ENCODE measurements at places on chromosomes 6 and 20.

DNA sequence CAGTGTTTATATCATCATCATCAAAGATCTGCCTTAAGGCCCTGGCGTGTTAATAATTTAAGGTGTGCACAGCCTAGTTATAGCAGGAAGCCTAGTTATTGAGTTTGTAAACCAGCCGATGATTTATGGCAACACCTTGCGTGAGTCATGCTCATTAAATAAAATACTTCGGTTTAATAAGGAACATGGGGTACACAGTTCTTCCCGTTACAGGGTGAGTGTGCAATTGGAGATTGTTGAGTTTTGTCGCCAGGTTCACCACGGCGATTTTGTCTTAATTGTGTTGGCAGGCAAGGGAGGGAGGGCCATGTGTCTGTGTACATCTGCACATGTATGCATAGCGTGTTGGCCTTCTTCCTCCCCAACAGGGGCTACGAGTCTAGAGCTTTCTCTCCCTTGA lies 104.0 kb downstream of the TFAP2A start:
- peak; percentile 83 for DNase-seq

DNA sequence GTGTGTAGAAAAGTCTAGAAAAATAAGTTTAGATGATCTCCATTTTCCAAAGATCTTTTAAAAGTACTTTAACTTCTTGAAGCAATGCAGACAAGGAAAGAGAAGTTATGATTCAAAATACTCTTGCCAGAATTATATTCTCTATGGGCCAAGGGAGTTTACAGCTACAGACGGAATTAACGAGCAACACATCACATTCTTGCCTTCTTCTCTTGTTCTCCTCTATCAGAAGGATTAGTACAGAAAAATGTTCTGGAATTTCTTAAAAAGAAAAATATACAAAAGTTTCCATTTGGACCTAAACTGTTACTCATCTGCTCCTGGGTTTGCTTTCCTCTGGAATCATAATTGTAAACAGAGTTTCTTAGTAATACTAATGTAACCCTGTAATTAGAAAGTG lies 284.7 kb upstream of the HSF2 start:
- no peak for DNase-seq

DNA sequence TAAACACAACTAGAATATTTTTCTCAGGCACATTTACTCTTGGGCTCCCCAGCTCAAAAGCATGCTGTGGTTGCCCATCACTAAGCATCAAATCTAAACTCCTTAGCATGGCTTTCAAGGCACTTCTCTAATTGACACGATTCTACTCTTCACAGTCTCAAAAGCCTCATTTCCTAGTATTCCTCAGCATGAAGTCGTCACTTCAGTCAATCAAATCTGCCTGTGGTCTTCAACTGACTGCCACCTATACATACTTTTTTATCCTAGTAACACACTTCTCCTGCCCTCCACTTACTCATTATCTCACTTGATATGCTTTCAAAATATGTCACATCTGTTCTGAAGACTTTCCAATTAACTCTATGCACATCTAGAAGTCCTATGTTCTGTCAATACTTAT lies 110.3 kb downstream of the TBC1D32 start:
- no peak for DNase-seq

DNA sequence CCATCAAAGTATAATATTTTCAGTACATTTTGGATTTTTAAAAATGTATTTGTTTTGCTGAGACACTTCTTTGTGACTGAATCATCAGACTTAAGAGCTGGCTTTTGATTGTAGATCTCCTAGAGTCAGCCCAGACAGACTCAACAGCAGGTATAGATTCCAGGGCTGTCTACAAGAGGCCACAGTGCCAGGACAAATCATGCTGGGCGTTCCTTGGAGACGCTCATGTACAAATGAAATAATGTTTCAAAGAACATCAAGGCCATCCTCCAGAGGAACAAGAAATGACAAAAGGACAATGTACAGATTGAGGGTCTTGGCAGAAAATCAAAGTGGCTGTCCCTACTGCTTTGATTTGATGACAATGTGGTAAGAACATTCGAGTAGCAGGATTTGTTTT lies 369.3 kb downstream of the GRIK2 start:
- DNase-seq: no peak

- DNase-seq: no peak
Observed at GRCh38 chr6:27679964-27680694, 207.2 kb upstream of the ZNF184 start.

DNA sequence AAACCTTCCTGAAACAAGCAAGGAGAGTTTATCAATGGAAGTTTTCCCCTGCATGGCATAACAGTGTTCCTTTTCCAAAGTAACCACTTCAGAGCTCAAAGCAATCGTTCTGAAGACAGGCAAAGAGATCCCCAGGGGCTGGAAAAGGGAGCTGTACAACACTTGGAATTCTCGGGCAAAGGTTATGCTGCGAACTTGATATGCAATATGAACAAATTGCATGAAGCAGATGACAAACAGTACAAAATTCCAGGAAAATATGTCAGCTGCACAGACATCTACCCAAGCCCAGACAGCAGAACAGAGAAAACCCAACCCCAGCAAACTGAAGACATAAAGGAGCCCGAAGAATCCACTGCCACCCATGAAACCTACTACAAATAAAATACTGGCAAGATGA lies 18.4 kb downstream of the POPDC3 start:
- DNase-seq: no peak

GRCh38 chr6:106124437-106125430 lies 38.6 kb downstream of the PRDM1 start:
- no peak for DNase-seq

DNA sequence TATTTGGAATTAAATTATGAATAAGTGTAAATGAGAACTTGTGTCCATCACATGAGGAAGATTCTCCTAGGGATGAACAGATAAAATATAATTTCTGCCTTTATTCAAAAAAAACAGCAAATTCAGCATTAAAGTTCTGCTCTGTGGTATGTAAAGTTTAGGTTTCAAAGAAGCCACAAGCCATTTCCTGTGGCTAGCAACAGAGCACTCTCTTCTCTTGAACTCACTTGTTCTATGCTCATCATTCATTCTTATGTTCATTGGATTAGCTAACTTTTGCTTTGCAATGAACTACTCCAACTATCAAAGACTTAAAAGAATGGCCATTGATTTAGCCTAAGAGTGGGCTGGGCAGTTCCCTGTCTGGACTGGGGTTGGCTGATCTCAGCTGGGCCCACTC lies 20.8 kb upstream of the SNRPB2 start:
- no peak for DNase-seq

DNA sequence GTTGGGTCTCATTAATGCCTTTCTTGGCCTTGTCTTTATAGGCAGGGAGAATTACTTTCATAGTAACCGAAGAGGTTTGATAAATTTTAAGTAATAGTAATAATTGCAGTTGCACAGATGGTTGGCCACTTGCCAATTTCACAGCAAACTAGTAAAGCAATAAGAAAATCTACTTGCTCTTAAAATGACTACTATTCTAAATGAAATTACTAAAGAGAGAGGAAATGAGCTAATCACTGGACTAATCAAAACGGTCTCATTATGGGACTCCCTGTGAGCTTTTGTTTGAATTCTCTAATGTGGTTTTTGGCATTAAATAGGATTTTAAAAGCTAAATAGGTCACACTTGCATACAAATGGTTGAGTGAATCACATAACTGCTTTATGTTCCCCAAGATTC lies 227.4 kb upstream of the PLN start:
- DNase-seq: no peak

GRCh38 chr20:44089987-44090674 lies 96.9 kb downstream of the JPH2 start:
- DNase-seq: no peak
